ENCODE measurements at places on chromosomes 6 and 20.
A peak's percentile ranks its signal among the peaks of the same experiment; 100 is the strongest.

- DNase-seq = no peak
Observed at GRCh38 chr6:34052071-34052825, 93.6 kb downstream of the GRM4 start.

- no peak for DNase-seq
Observed at GRCh38 chr20:54543369-54543768, 68.0 kb downstream of the DOK5 start.

- no peak for DNase-seq
Observed at GRCh38 chr6:90983462-90983861, 396.6 kb upstream of the MAP3K7 start.

GRCh38 chr20:34082232-34082887 lies 29.7 kb downstream of the EIF2S2 start:
- DNase-seq = no peak

- no peak for DNase-seq
Observed at GRCh38 chr6:74073999-74074398, 378.0 kb downstream of the CD109 start.

DNA sequence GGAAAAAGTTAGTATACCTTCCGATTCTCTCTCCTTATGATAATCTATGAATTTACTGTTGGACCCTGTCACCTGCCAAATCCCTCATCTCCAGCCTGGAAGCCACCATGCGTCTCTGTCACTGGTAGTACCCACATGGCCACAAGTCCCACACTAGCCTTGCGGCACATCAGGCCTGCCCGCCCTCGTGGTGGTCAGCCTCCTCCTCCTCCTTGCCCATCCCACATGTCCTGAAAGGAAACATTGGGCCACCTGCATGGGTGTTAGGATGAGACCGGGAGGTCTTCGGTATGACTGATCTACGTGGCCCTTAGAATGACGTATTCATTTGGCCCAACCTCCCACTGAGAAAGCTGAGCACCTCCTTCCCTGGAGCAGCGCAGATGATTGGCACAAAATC lies 37.0 kb upstream of the QKI start:
- no peak for DNase-seq

- no peak for DNase-seq
Observed at GRCh38 chr20:59667131-59667530, 62.8 kb downstream of the PHACTR3 start.

GRCh38 chr6:16739329-16739801 lies 21.9 kb downstream of the ATXN1 start:
- no peak for DNase-seq

GRCh38 chr6:134315974-134316441 lies 1.9 kb downstream of the SGK1 start:
- no peak for DNase-seq

DNA sequence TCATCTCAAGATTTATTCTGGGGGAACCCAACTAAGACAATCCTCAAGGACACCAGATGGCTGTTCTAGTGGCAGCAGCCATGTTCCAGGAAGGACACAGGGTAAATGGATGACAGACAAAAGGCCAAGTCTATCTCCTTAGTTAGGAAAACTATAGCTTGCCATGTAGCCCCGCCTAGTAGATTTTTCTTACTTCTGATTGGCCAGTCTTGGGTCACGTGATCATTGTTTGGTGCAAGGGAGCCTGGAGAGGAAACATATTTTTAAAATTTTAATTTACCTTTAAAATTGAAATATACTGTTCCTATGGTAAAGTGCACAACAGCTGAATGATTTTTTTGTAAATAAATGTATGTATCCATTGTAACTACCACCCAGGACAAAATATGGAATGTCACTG lies 4.4 kb upstream of the KCNS1 start:
- no peak for DNase-seq

DNA sequence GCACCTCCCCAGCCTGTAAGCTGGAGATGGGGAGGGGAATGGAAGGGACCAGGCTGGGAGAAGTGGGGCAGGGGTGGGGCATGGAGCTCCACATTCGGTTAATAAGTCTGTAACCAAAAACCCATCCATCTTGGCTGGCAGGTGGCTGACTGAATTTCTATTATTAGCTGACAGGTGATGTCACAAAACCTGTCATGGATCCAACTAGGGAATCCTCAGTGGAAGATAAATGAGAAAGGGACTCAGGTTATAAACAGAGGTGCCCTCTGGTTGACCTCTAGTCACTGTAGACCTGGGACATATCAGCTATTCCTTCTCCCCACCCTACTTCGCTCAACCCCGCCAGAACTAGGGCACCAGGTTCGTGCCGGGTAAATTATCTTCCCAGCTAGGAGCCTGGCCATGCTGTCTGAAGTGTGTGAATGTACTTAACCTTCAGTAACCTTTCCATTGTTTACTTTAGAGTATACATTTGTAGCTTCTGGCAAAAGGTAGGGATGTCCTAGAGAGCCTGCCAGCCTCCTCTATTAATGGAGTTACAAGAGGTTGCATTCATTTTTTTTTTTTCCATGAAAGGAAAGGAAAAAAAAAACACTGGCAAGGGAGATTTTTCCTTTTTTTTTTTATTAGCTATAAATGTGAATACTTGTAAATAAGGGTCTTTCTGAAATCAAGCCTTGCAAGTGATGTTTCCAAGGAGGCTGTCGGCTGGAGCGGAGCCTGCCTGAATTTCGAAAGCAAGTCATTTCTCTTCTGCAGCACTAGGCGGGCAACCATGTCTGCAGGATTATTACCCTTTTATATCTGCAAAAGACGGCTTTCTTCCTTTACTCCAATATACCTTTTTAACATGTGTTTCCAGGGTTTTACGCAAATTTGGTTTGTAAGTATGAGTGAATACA lies 135.9 kb downstream of the TMEM242 start:
- no peak for DNase-seq

DNA sequence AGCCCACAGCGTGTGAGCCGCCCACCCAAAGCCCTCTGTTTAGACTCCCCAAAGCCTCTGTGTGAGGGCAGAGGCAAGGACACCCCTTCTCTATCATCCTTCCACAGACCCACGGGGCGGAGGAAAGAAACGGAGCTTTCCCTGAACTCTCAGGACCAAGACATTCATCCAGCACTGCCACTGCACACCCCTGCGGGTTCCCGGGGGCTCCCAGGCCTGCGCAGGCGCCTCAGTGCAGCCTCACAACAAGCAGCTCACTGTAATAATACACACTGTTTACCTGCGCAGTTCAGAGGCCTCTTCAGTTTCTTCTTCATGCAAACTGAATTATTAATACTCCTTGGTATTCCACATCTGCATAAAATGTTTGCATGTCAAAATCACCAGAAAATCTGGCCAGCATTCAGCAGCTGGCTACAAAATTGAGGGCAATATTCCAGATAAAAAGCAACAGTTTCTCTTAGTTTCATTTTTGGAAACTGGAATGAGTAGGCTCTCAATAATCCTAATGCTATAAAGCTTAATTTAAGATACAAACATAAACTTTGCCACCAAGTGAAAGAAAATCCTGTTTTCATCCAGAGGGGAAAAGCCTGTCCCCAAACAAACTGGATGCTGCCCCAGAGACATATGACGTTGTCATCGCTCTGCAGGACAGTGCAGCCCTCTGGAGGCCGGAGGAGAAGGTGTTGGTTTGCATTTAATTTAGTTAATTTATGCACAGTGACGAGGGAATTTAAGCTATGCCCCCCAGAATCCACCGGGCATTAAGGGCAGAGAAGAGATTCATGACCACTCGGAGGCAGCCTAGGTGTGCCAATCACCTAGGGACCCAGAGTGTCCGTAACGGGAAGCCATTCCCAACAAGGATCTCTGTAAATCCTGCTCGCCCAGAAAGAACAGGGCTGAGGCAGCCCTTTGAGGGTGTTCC lies 45.3 kb downstream of the NINL start:
- no peak for DNase-seq

DNA sequence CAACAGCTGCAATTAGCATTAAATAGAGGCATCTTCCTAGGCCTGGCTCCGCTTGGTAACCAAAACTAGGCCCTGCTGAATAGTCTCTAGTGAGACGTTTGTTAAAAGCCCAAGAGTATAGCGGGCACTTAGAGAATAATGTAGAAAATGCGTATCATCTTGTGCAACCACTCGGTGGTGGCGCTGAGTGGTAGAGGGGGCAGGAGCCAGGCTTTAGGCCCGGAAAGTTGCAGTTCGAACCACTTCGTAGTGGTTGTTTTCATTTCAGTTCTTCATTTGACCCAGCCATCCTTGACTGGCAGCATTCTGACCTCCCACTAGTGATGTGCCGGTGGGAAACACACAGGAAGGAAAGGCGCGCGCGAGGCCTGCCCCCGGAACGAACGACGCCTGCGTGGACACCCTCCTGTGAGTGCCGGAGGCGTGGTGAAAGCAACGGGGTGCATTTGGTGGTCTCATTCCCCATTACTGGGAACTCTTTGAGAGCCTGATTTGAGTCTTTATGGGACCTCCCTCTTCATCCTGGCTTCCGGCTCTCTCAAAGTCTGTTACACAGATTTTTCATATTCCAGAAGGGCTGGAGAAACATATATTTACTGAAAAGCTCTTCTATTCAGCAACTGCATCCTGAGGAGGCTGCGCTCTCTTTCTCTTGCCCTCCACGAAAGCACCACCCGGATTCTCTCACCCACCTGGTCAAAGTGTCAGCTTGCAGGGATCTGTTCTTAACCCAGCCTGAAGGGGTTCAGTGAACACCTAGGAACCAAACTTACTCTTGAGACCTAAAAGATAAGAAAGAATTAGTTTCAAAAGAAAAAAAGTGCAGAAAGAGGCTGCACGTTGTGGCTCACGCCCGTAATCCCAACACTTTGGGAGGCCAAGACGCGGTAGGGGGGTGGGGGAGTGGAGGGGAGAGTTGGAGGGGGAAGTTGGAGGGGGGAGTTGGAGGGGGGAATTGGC lies 18.2 kb downstream of the GPX5 start:
- no peak for DNase-seq

GRCh38 chr6:158906926-158907325 lies 87.8 kb upstream of the EZR start:
- DNase-seq = no peak

DNA sequence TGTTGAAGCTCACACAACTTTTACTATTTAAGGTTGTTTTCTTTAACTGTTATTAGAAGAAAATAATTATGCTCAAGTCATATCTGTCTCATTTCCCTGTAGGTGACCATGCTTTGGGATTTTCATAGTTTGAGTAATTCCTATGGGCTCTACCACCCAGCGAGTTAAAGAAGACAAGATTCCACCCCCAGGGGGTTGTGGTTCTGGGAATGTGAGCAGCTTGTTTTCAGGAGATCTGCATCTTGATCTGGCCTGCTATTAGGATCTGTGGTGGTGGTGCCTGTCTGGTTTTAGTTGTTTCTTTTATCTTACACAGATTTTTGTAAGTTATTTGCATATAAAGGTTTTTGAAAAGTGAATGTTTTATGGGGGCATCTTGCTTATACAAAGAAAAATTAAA lies 20.2 kb upstream of the REV3L start:
- DNase-seq = no peak

GRCh38 chr6:17269840-17270239 lies 11.3 kb upstream of the RBM24 start:
- DNase-seq = no peak

- DNase-seq = no peak
Observed at GRCh38 chr20:61966492-61967244, 99.0 kb downstream of the TAF4 start.

- DNase-seq = no peak
Observed at GRCh38 chr6:7267466-7268091, 45.4 kb downstream of the SSR1 start.

DNA sequence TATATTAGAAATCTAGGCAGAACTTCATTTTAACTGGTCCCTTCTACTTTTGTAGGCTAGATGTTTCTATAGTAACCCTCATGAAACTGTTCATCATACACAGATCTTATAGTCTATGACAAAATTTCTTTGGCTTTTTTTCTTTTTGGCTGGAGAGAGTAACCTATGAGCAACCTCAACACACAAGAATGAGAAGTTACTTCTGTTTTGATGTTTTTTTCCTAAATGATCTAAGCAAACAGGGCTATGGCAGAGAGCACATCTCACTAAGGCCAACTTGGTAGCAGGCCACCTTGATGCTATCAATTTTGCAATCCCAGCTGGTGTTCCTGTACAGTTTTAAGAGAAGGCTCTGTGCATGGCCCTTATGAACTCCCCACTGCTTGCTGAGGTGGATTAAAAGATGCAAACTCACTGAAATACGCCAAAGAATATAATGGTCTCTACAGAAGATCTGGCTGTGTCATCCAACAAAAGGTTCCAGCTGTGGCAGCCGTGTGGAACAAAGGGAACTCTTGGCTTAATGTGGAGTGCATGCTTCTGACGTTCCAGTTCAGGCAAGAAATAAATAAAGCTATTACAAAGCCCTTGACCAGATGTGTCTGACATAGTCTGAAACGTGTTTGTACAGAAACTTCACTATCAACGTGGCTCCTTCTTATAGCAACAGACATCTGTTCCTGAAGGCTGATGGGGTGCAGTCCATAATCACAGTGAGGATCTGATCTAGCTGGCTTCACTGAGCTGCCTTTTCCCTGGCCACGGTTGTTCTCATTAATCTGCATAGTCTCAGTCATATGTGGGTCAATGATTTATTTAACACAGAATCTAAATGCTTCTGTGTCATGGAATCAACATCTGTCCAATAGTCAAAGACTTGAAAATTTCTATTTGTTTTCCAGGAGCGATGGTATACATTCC lies 481.1 kb downstream of the BMP2 start:
- no peak for DNase-seq

- DNase-seq = no peak
Observed at GRCh38 chr20:3724356-3724755, 8.1 kb upstream of the HSPA12B start.

GRCh38 chr20:49635866-49636265 lies 67.9 kb upstream of the PTGIS start:
- no peak for DNase-seq

GRCh38 chr6:26342106-26343004 lies 22.6 kb upstream of the BTN3A2 start:
- DNase-seq = no peak

- no peak for DNase-seq
Observed at GRCh38 chr6:161444464-161444863, 170.6 kb upstream of the AGPAT4 start.

GRCh38 chr20:32358883-32359632 lies 927 bp downstream of the ASXL1 start:
- DNase-seq = peak; percentile 39

- DNase-seq = no peak
Observed at GRCh38 chr6:2817903-2818443, 23.7 kb downstream of the SERPINB1 start.
